K562 (cell line): ENCODE measurements at places on chromosomes 4 and X. TPM values are rescaled to one million over a fixed set of nuclear protein-coding genes. Genes with fewer than 3 reads are reported as not detected.

- DNase-seq: no peak
Observed at GRCh38 chrX:15437724-15438123, 53.5 kb upstream of the VEGFD start.

DNA sequence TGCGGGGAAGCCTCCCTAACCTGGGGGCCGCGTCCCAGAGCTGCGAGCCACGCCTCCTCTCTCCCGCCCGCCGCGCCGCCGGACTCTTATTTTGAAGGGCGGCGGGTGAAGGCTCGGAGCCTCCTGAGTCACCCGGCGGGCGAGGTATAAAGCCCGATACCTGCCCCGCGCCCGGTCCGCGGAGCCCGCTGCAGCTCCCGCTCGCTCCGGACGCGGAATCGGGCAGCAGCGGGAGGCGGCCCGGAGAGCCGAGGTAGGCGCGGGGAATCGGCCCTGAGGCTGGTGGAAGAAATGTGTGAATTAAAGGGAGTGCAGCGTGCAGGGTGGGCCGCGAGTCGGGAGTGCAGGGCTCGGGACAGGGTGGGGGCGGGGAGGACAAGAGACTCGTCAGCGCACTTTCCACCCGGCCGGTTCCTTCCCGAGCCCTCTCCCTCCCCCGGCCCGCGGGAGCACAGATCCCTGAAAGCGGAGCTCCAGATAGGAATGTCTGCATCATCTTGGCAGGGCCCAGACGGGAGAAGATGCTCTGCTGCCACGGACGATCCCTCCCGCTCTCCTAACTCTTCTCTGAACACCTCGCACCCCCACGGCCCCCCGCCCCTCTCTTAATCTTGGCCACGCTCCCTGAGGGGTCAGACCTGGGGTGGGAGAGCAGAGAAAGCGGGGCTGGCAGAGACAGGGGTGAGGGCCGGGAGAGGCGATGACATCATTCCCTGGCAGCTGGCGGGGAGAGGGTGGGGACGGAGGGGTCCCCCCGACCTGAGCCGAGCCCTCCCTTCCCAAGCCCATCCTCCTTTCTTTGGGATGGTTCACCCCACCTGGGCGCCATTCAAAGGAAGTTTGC is 177.9 kb downstream of the CBR4 start:
- peak; percentile 52 for DNase-seq

GAGE12J gene
- total RNA-seq: not detected in 2 replicates

DNA sequence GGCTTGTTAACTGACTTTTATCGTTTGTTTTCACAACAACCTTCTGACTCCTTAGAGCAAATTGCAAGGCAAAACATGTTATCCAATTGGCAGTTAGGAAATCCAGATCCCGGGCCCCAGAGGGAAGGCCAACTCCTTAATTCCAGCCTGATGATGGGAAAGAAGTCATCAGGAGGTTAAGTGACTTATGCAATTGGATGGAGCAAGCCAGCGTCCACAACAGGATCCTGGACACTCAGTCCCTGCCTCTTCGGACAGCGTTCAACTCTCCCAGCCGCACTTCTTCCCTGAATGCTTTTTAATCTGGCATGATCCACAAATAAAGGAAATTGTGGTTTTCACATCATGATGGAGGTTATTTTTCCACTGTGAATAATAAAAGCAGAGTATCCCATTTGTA is 310.1 kb downstream of the RAB28 start:
- no peak for DNase-seq

DNA sequence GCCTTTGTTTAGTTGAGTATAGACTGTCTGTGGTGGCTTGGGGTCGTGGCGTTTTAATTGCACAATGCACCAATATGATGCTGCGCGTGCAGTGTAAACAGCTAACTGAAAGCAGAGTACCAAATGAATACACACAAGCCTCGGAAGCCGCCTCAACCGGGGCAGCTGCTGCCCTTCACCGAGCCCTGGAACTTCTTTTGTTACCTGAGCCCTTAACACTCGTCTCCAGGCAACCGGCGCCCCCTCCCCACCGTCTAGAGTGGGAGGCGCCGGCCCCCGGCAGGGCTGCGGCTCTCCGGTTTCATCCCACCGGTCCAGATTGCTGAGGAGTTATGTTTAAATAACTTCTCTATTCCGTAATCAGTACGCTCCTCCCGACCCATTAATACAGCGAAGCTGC is 173.2 kb upstream of the TBL1X start:
- DNase-seq: no peak

- no peak for DNase-seq
Observed at GRCh38 chr4:1765409-1766072, 27.6 kb upstream of the FGFR3 start.

GRCh38 chr4:89303814-89304388 is 3.7 kb downstream of the GPRIN3 start:
- DNase-seq: no peak

DNA sequence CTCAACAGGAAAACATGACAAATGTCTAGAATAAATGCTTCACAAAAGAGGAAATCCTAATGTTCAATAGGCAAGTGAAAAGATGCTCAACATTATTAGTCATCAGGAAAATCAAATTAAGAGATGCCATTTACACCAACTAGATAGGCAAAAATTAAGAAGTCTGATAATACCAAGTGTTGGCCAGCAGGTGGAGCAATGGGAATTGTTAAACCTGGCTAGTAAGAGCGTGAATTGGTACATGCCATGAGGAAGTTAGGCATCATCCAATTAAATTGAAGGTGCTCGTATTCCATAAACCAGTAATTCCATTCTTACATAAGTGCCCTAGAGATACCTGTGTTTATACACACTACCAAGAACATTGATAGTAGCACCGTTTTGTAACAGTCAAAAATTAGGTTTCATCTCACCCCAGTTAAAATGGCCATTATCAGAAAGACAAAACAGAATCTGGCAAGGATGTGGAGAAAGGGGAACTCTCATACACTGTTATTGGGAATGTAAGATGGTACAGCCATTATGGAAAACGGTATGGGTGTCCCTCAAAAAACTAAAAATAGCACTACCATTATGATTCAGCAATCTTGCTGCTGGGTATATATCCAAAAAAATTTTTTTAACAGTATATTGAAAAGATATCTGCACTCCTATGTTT is 14.0 kb upstream of the ZCCHC18 start:
- peak; percentile 31 for DNase-seq

GRCh38 chr4:165524532-165525190 is 145.9 kb downstream of the CPE start:
- no peak for DNase-seq

GLRA3 gene
- total RNA-seq: 0.11 TPM in 1 of 2 replicates, not detected in the other

TFE3 gene
- 16.9 and 20.3 TPM in 2 replicates for total RNA-seq

DNA sequence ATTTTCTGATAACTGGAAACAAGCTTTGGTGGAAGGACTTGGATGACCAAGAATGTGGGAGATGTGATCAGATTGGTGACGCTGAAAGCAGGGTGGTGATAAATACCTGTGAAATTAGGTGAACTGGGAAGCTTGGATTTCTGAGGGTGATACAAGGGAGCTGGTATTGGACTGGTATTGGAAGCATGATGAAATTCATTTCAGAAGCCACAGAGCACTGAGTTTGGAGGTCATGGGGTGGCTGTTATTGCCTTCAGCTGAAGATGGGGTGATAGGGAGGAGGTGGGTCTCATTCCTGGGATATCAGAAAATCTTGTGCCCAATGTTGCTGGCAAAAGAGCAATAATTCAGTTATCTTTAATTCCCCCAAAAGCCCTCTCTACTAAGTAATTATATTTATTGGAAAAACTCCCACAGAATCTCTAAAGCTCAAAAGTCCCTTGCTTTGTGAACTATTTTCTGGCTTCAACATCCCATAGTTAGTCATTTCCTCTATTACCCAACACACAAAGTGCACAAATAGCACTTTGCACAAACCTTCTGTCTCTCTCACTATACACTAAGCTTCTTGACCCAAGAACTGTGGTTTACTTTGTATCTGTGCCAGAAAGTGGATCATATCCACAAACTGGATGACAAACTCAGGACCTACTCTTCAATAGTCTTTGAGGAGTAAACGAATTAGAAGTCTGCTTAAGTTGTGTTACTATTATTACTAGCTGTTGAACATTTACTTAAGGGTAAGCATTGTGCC is 23.1 kb upstream of the CAMK2D start:
- no peak for DNase-seq

MGARP gene
- 0.31 and 0.35 TPM in 2 replicates for total RNA-seq

- DNase-seq: no peak
Observed at GRCh38 chrX:45888518-45888917, 656.7 kb downstream of the ZNF674 start.

DNA sequence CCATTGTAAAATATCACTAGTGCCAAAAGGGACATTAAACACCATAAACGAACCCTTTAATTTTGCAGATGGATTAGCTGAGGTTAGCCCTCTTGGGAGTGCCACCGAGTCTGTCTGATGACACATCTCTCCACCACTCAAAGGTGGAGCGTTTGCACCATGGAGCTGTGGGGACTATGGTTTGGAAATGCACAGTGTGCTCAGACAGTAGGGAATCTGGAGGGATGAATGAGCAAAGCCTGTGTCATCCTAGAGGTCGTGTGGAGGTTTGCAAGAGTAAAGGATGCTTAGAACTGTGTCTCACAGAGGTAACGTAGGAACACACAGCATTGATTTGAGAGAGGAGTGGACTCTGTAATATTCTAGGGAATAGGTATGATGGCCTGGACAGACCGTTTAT is 93.7 kb downstream of the CLNK start:
- DNase-seq: no peak

GRCh38 chr4:128241425-128241913 is 46.1 kb downstream of the PGRMC2 start:
- no peak for DNase-seq

DNA sequence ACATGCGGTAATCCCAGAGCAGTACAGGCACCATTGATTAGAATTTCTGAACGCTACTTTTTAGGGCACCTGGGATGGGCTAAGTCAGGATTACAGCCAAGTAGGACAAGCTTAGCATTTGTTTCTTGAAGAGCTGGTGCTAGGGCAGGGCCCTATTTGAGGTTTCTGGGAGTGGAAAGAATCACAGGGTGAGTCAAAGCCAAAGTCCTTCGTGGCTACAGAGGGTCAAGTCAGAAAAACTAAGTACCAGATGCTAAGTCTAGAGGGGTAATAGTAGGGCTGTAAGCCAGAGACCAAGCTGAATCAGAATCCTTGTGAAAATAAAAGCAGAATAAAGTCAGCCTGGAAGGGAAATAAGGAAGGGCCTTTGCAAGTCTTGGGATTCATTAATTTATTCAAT is 448.6 kb downstream of the ZIC3 start:
- no peak for DNase-seq

GPC3 gene
- total RNA-seq: 0.42 and 0.81 TPM in 2 replicates

GRCh38 chrX:50905334-50905733 is 5.2 kb upstream of the BMP15 start:
- peak; percentile 39 for DNase-seq

GRCh38 chr4:163565226-163566135 is 71.0 kb downstream of the TMA16 start:
- no peak for DNase-seq

GRPR gene
- 0.09 TPM in 1 of 2 replicates, not detected in the other for total RNA-seq

DNA sequence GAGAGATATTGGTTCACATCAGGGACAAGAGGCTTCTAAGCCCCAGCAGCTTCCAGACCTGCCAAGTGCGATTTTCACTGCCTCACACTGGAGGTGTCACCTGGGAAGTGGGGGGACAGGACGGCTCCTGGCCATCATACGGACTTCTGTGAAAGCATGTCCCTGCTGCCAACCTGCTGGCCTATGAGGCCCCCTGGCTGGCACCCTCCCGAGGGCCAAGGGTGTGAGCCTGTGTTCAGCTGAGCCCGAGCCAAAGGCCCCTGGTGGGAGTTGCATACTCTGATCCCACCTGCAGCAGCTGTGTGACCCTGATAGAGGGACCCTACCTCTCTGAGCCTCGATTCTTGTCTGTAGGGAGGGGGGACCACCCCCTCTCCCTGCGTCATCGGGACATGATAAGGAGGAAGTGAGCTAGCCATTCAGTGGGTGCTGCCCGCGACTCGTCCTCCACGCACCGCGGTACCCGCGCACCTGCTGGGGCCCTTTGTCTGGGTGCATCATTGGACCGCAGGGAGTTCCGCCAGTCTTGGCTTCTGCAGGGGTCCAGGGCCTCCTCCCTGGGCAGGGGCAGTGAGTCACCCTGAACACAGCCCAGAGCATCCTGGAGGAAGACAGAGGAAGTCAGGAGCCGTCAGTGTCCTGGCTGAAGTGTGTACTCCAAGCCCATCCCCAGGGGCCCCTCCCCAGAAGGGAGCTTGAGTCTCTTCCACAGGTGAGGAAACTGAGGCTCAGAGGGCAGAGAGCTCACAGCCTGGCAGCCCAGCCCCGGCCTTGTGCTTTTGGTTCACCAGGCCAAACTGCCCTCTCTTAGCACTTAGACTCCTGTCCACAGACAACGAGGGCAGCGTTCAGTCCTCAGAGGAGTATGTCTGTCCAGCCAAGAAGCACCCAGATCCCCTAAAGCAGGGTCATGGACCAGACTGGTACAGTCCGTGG is 24.1 kb downstream of the C4orf50 start:
- DNase-seq: no peak

ANK2 gene
- 0.07 and 0.24 TPM in 2 replicates for total RNA-seq

DNA sequence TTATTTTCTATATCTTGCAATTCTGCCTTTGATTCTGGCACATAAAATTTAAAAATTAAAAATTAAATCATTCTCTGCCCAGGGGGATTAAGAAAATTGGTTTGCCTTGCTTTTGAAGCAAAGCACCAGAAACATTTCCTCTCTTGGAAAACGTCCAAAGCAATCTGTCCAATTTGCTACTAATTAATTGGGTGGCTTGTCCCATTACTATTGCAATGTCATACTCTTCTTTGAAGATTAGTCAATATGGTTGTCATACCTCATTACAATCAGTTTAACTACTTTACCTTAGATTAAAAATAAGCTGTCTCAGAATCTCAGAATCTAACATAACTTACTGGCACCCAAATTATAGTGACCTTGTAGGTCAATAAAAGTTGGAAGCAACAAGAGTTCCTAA is 208.8 kb downstream of the TMA16 start:
- DNase-seq: no peak

DNA sequence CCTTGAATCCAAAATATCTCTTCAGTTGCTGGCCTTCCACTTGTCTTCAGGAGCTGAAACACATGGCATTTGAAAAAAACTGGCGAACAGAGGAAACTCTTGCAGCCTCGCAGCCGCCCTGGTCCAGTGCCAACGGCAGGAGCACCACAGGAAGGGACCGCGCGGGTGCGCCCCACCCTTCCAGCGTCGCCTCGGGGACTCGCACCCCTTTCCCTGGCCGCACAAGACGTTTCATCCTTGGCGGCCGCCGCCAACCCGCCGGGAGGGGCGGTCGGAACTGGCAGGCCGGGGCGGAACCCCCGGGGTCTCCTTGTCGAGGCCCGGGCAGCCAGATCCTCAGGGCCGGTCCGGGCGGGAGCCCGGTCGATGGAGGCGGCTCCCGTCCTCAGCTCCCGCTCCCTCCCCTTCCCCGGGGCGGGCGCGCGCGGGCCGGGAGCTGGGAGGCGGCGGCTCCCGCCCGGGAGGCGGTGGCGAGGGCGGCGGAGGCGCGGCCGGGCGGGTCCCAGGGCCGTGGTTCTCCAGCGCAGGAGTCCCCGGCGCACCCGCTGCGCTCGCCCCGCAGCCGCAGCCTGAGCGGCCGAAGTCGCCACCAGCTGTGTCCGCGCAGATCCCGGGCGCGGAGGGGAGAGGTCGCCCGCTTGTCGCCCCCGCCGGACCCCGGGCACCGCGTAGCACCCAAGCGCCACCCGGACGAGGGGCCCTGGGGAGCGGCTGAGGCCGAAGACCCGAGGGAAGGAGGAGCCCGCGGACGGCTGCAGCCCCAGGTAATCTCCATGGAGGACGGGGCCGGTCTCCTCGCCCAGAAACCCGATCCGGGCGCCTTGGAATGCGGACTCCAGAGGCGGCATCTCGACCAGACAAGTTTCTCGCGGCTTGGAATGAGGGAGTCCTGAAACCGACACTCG is 886 bp upstream of the NDST3 start:
- no peak for DNase-seq
